NCI-H1105 (cell line): ENCODE measurements at places on chromosomes 6 and 20.

GRCh38 chr20:2983508-2983907 is 59.9 kb upstream of the GNRH2 start:
- no peak for DNase-seq

DNA sequence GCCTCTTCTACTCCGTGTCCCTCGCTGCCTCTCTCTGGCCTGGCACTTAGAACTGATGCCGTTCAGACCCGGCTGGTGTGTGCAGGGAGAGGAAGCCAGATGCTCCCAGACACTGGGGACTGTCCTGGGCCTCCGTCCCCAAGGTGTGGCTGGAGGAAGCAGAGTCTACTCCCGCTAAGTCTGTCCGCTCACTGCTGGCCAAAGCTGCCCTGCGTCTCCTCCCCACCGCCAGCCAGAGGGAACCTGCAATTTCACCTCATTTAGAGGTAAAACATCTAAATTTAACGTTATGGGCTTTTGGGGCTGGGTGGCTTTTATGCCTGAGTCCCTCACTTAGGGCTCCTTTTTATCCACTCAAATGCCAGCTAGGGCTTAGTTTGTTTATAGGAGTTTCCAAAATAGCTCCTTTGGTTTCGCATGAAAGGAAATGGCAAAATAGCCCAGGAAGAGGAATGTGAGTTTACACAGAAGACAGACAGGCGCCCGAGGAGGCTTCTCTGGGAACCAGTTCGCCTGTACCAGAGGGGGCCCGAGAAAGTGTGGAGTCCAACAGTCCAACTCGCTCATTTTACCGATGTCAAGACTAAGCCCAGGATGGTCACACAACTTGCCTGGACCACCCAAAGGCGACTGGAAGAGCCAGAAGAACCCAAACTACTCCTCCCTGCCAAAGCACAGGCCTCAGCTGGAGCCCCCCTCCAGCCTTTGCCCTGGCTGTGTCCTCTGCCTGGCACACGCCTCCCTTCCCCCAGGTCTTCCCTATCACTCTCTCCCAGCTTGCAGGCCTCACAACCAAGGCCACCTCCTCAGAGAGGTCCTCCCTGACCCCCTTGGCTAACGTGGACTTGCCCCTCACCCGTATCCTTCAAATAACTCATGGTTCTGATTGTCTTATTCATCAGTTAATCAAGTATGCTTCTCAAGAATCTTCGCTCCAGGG is 54.5 kb downstream of the RIPOR3 start:
- DNase-seq, result no peak

GRCh38 chr6:27327023-27327738 is 15.1 kb upstream of the POM121L2 start:
- DNase-seq, result no peak

DNA sequence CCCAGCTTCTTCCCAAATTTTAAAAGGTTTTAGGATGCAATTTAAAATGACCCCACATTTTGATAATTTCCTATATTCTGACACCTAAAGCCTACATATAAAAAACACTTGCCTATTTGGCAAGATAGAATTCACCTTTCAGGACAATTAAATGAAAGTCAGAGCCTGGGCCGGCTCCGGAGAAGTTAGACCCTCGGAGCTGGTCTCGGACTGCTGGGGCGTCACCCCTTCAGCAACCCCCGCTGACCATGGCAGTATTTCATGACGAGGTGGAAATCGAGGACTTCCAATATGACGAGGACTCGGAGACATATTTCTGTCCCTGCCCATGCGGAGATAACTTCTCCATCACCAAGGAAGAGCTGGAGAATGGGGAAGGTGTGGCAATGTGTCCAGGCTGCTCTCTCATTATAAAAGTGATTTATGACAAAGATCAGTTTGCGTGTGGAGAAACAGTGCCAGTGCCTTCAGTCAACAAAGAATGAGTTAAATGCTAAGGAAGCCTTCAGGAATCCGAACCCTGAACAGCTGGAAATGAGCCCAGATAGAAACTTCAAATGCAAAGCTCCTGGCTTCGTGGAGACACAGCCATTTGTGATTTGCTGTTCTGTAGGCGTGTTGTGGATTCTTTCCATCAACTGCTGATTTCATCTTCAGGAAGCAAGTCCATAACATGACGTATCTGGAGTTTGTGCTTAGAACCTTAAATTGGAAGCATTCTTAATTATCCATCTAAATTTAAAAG is 16.0 kb downstream of the TCFL5 start:
- no peak for DNase-seq

- DNase-seq, result no peak
These were observed 407.7 kb upstream of the JARID2 start for GRCh38 chr6:14838133-14838583.

DNA sequence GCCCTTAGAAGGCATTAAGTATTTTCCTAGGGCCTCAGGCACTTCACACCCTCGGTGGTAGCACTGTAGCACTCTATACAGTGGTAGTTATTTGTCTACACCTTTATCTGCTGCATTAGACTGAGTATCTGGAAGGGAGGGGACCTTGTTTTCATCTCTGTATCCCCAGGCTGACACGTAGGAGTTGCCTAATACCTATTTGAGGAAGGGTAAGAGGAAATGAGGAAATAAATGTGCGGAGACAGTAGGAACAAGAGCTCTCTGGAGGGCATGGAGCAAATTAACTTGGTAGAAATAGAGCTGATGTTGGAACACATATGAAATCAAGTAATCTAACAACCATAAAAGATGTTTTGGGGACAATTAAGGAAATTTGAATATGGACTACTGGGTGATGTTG is 3.9 kb downstream of the CNPY3 start:
- DNase-seq, result no peak

- DNase-seq, result no peak
These were observed 448.8 kb downstream of the RNF144B start for GRCh38 chr6:18835976-18836375.
